Fibroblast of skin of left biceps (primary cell): ENCODE measurements at places on chromosomes 2 and 18.
A peak's percentile ranks its signal among the peaks of the same experiment; 100 is the strongest.

GRCh38 chr2:168470320-168471162 is 14.5 kb downstream of the CERS6 start:
- DNase-seq: no peak

DNA sequence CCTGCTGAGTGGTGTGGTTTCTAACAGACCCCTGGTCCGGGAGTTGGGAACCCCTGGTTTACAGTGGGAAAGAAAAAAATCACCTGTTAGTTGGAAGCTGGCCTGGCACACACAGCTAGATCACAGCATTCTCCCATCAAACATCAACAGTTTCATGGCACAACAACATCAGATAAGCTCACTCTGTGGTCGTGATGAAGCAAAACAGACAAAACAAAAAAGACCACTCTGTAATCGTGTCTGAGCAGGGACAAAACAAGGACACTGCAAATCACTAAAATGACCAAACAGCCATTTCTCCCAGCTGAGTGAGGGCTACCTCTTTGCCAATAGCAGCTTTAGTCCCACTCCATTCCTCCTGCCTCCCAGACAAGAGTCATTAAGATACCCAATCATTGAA is 9.0 kb upstream of the IMPACT start:
- DNase-seq: no peak

GRCh38 chr2:239188536-239188935 is 212.3 kb downstream of the HDAC4 start:
- DNase-seq: no peak

DNA sequence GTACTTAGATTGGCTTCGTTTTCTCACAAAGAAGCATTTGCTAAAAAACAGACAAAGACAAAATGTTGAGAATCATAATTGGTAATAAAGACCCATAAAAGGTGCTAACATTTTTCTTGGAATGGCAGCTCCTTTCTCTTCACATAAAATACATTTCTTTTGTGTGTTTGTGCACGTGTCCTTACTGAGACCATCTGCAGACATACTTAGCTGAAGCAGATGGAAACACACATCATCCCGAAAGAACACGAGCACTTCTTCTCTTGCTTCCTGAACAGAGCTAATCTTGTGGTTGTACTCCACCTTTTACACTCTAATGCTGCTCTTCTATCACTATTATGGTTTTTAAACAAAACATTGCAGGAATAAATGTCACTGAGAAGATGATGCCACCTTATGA is 142.5 kb downstream of the SPHKAP start:
- DNase-seq: no peak

GRCh38 chr2:10990561-10991111 is 78.9 kb downstream of the KCNF1 start:
- no peak for DNase-seq

DNA sequence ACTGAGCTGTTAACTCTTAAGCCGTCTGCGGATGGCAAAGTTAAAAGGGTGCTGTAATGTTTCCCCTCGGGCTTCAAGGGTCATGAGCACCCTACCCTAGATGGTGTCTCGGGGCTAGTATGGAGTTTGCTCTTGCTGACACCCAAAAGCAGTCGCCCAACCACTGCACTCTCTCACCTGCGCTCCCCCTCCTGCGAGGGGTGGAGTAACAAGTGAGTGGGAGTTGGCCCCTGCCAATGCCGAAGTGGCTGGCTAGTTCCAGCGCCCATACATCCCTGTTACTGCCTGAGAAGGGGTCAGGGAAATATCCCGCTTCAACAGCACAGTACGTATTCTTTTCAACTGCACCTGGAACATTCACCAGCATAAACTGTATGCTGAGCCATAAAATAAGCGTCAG is 47.5 kb downstream of the FAM117B start:
- DNase-seq: no peak

DNA sequence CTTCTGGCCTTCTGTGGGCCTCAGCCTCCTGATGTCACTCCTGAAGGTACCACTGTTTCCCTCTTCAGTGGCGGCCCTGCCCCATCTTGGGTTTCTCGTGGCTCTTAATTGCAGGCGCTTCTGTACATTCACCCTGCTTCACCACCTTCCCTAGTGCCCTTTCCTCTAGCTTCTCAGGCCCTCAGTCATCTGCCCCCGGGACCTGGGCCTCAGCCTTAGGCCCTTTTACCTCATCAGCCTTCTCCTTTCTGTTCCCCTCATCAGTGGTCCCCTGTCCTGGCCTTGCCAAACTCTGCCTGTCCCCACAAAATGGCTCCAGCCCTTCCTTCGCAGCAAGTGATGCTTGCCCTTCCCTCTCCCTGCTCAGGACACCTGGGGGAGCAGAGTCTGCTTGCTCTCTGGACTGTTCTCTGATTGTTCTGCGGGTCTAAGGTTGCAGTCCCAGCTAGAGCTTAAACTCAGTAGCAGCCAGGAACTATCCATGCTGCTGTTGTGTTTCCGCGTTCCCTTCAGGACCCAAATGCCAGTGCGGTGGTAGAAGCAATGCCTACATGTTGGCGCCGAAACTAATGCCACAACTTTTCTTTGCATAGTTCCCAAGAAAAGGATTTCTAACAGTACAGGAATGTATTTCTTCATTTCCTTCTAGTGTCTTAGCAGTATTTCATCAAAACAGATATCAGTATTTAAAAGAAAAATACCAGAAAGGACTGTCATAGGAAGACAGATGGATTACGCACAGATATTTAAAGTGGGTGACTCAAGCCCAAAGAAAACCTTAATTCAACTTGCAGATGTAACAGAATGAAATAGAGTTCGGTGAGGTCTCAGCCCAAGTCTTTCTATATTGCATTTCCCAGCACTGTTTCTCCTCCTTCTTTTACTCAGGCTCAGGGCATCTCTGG is 7.5 kb downstream of the ASB1 start:
- DNase-seq: peak; percentile 80

DNA sequence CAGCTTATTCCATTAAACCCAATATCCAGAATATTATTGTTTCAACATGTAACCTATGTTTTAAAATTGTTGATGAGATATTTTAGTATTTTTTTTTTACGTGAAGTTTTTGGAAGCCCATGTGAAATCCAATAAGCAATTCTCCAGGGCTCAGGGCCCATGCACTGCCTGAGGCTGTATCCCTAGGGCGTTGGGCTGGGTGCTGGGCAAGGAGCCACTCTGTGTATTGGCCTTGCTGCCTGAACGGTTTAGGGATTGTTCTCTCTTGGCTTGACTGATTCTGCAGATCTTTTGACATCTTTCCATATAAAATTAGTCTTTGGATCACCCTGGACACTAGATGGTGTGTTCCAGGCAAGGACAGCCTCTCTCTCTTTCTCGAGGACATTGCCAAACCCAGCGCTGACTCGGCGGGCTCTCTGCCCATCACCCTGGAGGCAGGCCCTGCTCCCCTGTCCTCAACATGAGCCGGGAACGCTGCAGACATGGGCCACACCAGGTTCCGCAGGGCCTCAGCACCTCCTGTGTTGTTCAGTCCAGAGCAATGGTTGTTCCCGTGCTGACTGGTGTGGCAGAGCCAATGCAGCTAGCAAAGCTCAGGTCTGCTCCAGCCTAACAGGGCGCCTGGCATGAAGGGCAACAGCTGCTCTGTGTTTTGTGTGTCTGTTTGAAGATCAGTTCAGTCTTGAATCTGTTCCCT is 163.0 kb downstream of the SEPTIN10 start:
- DNase-seq: no peak

GRCh38 chr18:48072428-48073204 is 142.2 kb upstream of the SMAD2 start:
- DNase-seq: no peak

- no peak for DNase-seq
These were observed 1.1 kb upstream of the SMYD1 start for GRCh38 chr2:88066543-88066942.

DNA sequence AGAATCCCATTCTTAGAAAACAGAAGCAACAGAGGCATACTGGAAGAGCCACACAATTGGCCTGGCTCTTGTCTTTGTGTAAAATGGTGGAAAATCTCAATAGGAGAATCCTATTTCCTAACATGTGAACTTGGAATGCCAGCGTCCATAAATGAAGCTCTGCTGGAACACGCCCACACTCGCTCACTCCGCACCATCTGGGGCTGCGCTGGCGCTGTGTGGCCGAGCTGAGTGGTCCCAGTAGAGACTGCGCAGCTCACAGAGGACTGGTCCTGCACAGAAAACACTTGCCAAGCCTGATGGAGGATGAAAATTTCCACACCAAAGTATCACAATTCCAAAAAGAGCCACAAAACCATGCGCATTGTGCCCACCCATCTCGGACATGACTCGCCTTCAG is 56.2 kb downstream of the PXDN start:
- DNase-seq: no peak

GRCh38 chr2:154223726-154224125 is 352.0 kb downstream of the GALNT13 start:
- no peak for DNase-seq

DNA sequence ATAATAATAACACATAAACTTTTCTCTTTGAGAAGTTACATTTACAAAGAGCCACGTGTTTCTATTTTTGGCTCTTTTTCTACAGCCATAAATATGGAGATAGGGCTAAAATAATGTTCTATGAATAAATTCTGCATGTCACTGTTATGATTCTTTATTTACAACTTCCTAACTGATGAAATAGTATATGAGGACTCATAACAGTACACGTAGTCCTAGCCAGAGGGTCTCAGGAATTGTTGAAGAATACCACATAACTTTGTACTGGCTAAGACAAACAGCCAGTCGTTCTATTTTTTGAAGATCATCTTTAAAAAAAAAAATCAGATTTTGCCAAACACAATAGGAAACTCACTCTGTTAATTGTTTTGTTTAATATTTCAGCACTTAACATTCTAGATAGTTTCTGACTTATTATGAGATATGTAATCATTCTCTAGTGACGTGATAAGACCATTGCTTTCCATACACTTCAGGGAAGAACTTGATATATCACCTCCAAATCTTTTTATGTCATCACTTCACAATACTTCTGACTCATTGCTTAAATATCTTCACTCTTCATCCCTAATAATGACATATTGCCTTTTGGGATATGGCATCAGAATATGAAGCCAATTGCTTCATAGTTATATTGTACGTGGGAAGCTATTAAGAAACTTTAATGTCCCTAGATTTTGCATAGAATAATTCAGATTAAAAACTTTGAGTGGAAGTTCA is 256.1 kb downstream of the XIRP2 start:
- no peak for DNase-seq

DNA sequence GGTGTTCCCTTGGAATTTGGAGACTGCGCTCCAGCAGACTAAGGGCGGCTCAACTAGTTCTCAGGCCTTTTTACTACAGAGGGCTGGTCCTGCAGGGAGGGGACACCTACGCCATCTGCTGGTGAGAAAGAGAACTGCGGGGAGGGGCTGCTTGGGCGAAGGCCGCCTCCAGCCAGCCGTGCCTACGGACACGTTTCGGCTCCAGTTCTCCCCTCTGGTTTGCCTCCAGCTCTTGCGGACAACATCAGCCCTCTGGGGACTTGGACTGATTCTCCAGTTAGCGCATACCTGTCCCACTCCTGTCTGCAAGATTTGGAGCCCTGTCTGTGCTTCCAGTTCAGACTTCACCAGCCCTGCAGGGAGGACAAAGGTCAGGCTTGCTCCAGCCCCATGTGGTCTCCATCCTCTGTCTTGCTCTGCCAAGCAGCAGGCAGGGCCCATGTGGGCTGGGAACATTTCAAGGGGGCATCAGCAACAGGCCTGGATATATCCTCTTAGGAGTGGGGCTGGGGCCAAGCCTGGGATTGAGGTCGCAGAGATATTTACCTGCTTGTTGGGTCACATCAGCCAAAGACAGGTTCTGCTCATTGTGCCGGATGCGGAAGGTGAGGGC is 10.3 kb downstream of the PTPRN start:
- DNase-seq: peak; percentile 28

DNA sequence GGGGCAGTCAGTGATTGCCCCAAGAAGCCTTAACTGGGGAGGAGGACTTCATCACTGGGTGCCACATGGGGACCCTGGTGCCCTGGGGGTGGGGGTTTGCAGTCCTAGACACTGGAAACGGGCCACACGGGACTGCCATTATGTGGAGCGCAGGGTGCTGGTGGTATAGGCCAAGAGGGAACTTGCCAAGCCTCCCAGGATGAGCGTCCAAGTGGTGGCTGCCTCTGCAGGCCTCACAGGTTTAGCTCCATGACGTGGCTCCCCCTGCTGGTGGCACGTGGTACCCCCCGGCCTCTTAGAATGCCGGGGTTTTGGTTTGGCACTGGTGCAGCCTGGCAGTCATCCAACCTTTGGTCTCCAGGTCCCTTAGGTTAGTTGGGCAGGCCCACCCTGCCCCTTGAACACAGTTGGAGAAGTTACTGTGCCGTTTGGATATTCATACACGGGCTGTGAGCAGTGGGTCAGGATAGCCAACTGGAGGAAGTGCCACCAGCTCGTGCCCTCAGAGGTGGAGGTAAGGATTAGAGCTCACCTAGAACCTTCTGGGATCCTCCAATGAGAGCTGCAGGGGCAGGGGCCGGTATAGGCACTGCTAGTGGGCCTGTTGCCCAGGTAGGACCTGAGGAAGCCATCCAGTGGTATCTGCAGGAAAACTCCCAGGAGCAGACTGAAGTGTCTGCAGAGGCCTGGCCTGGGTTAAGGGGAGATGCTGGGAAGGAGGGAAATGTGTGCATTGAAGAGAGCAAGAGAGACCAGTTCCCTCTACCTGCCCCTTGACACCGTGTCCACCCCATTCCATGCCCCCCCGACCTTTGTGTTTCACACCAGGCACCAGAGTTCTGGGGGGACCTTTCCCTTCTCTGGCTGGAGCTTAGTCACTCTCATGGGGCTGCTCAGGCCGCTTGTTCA is 5.7 kb downstream of the PTMA start:
- peak; percentile 66 for DNase-seq

DNA sequence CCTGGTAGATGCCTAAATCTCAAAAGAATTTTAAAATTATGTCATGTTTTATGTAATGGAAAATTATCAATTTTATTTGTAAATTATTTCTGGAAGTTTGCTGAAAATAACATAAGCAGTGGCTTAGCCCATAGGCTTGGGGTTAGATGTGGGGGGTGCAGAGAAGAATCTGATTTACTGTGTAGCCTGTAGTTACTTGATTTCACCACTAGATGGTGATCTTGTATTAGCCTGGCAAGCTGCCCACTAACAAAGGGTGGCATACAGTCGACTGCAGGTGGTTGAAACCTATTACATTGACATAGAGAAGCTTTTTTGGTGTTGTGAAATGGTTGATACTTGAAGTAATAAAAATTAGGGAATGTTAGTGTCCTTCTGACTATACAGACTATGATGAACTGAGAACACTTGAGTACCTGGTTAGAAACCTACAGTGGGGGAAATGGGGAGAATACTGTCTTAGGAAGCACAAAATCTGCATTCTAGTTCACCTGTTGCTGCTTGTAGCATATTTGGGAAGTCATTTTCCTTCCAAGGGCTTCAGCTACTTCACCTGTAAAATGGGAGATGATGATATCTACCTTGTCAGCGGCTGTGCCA is 191.0 kb upstream of the LHCGR start:
- DNase-seq: no peak

GRCh38 chr2:240425236-240425615 is 10.2 kb upstream of the GPC1 start:
- DNase-seq: no peak

DNA sequence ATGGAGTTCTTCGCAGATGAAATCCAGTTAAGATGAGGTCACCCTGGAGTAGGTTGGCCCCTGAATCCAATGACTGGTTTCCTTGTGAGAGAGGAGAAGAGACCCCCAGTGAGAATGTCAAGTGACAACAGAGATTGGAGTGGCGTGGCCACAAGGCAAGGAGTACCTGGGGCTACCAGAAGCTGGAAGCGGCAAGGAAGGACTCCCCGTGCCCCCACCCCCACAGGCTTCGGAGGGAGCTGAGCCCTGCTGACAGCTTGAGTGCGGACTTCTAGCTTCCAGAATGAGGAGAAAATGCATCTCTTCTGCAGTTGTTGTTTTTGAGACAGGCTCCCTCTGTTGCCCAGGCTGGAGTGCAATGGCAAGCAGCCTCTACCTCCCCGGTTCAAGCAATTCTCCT is 78.0 kb upstream of the HPCAL1 start:
- no peak for DNase-seq

- no peak for DNase-seq
These were observed 147.1 kb downstream of the NOL4 start for GRCh38 chr18:34077599-34077998.
